Tracheal epithelial cell (primary cell): ENCODE measurements at places on chromosomes 4 and X. TPM values are rescaled to one million over a fixed set of nuclear protein-coding genes. Genes with fewer than 3 reads are reported as not detected.

The PALLD gene
- 88.5 and 251 TPM in 2 replicates for total RNA-seq

The PAGE5 gene
- not detected in 2 replicates for total RNA-seq

The SUPT20HL1 gene
- not detected in 2 replicates for total RNA-seq

The ADGRL3 gene
- under 0.01 TPM in 1 of 2 replicates, not detected in the other for total RNA-seq

The GNPDA2 gene
- total RNA-seq: 9.6 and 11.1 TPM in 2 replicates

The PNMA3 gene
- under 0.01 TPM in 1 of 2 replicates, not detected in the other for total RNA-seq

The GABRQ gene
- not detected in 2 replicates for total RNA-seq

The NSDHL gene
- total RNA-seq: 17.9 and 25.8 TPM in 2 replicates

The CDKL2 gene
- total RNA-seq: 1.1 and 3.6 TPM in 2 replicates

The ARHGAP24 gene
- total RNA-seq: 8.2 and 9.2 TPM in 2 replicates

The PHOX2B gene
- not detected in 2 replicates for total RNA-seq

The PPEF2 gene
- total RNA-seq: 0.24 TPM in 1 of 2 replicates, not detected in the other

The BMX gene
- total RNA-seq: under 0.01 and 0.64 TPM in 2 replicates

The MAGEA4 gene
- not detected in 2 replicates for total RNA-seq

The CXCL6 gene
- total RNA-seq: 0.21 and 30.8 TPM in 2 replicates

The RAB33A gene
- 0.24 and 0.64 TPM in 2 replicates for total RNA-seq
